ENCODE measurements at places on chromosomes 12 and 14.

- DNase-seq: no peak
Measured at GRCh38 chr14:93533842-93534241, 103.1 kb downstream of the UNC79 start.

DNA sequence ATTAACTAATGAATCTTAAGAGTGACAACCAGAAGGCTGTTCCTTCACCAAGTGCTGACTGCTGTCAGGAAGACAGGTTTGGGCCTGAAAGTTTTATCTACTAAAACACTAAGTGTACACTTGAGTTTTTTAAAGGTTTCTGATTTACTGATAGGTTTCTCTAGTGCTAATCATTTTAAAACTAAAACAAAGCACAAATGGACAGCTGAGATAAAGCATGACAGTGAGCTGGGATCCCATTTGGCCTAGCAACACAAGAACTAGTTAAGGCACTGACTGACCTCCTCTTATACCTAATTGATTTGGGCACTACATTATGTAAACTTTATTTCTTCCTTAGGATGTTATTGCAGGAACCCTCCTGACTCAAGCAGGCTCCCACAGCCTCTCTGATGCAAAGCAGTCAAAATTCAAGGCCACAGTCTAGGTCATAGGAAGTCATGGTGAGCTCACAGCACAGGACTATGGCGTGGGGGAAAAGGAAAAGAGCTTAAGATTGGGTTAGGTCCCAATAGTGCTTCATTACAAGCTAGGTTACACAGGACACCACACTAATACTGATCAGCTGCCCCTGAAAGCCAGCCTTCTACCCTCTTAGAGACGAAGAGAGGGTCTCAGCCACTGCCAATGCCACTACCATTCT is 3.5 kb downstream of the STXBP6 start:
- DNase-seq: no peak

DNA sequence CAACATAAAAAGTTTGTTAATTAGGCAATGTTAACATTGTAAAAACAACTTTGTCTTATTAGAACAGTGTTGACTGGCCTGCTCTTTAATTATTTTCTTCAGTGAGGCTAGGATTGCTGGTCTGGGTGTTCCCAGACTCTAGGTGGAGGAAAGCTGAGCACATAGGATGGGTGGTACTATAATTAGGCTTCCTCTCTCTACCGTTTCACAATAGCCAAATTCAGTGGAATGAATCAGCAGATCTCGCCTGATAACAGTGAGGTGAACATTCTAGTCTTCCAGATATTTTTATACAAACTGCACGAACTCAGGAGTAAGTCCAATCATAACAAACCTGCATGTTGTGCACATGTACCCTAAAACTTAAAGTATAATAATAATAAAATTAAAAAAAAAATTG is 11.9 kb downstream of the PTGDR start:
- no peak for DNase-seq

DNA sequence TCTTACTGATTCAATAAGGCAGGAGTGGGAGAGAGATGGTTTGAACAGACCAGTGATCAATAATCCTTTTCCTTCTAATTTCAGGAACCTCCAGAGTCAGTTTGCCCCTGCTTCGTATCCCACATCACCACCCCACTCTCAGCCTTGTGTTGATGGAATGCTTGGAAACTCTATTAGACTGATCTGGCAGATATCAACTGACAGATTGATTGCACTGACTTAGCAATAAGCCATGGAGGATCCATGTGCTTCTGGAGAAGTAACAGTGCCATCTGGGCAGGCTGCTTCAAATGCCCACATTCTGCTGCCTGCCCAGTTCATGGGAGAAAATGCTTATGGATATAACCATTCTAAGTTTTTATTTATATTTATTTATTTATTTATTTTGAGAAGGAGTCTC is 218.0 kb downstream of the SLC2A13 start:
- no peak for DNase-seq

DNA sequence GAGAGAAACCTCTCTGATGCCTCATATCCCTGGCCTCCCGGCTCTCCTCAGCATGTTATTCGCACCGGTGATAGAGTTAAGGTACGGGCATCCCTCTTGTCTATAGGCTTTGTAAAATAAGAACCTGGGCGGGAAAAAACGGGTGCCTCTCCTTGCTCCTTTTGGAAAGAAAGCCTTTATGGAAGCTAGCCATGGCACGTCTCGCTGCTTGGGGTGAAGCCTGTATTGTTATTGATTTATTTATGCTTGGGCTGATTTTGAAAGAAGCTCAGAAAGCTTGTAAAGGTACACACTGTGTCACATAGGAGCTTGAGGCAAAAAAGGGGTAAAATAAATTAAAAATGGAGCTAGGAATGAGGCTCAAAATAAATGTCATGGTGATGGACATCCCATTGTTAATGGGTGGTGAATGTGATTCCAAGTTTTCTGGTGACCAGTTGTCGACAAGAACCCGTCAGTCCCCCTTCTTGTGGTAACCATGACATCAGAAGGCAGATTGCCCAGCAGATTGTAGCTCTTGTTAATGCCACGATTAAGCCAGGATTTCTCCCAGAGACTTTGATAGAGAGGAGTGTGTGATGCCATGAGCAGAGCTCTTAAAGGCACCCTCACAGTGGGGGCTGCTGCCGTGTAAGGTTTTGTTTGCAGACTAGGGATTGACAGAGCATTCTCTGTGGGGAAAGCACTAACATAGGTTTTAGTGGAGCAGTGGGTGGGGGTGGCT is 50.4 kb upstream of the ASPG start:
- DNase-seq: no peak

- DNase-seq: no peak
Measured at GRCh38 chr14:100122481-100123223, 36.8 kb downstream of the DEGS2 start.

DNA sequence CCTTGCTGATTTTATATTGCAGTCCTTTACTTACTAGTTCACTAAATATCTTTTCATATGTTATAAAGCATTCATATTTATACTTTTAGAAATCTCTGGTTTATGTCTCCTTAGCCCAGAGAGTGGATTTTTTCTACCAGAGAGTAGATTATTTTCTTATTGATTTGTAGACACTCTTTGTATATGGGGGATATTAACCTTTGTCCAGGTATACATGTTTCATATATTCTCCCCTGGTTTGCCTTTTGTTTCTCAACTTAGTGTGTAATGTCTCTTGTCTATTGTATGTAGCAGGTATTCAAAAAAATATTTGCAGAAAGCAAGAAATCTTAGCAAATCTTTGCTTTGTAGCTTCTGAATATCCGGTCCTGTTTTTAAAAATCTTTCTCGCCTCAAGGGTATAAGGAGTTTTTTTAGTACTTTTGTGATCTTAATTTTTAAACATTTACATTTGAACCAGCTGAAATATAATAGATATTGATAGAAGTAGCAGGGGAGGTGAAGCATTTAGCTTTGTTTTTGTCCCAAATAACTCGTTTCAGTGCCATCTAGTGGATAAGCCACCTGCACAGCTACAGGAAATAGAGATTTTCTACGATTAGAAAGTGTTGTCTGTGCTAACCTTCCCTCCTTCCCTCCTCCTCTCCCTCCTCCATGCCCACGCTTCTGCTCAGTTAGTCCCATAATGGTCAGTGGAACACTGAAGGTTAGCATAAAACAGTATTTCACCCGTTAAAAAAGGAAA is 97.0 kb downstream of the PHETA1 start:
- no peak for DNase-seq

DNA sequence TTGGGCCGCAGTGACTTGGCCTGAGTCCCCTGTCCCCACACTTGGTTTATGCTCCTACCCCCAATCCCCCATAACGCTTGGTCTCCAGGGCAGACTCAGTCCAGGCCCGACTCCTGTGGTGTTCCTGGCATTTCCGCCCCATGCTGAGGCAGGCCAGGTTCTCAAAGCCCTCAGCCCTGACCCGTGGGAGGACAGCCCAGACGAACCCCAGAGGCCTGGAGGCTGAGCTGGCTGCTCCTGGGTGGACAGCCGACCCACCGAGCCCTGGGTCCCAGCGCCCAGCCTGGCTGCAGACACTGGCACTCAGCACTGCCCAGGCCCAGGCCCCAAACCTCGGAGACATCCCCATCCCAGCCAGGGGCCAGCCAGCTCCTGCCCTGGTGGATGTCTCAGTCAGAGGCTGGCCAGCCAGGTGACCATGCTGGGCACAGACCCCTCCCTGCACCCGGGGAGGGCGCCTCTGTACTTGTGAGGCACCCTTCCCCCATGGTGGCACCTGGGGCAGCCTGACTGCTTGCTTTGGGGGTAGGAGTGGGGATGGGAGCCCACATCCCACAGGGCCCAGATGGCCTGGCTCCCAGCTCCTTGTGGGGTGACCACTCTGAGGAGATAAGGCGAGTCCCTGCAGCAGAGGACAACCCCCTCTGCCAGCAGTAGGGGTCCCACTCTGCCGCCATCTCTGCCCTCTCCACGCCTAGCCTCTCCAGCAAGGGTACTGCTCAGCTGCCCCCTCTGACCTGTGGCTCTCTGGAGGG is 1.4 kb downstream of the PLD4 start:
- DNase-seq: no peak

- DNase-seq: peak; percentile 54
Measured at GRCh38 chr12:47408171-47408871, 297.5 kb downstream of the RPAP3 start.

GRCh38 chr12:116393859-116394650 is 116.6 kb upstream of the MED13L start:
- no peak for DNase-seq

DNA sequence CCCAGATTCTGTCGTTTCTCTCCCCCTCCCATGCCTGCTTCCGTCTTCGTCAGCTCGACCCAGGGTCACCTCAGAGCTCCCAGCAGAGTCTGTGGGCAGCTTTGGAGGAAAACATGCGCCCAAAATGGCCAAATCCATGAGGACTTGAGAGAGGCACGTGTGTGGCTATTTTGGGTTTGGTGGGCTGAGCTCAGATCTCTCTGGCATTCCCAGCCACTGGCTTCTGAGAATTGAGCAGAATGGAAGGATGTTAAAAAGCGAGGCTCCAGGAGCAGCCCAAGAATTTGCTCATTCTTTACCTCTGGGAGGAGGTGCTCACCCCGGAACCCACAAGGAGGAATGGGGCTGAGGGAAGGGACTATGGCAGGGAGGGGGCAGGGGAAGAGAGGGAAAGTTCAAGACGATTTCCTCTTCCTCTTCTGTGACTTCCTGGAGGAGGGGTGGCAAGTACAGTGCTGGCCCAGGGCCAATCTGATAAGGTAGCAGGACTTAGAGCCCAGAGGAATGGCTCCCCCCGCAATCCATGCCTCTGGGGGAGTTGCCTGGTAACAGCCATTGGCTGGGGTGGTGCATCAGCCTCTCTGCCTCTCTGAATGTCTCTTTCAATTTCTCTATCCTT is 20.1 kb downstream of the TSPAN9 start:
- DNase-seq: peak; percentile 30

GRCh38 chr12:65881965-65882413 is 57.7 kb downstream of the HMGA2 start:
- DNase-seq: peak; percentile 60

GRCh38 chr14:105856676-105857219 is 330.4 kb downstream of the TMEM121 start:
- no peak for DNase-seq

DNA sequence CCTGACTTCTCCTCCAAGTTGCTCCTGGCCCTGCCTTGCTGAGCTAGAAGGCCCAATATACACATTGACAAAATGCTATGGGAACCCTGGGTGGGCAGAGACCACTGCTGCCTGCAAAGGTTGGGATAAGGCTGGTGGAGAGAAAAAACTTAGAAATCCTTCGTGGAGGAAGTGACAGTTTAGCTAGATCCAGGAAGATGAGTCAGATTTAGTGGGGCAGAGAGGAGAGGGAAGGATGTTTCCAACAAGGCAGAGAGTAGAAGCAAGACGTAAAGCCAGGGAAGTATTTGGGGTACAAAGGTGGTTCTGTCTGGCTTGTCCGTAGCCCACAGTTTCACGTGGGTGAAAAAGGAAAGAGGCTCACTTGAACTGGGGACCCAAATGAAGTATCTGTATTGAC is 69.0 kb upstream of the CLMN start:
- DNase-seq: no peak

DNA sequence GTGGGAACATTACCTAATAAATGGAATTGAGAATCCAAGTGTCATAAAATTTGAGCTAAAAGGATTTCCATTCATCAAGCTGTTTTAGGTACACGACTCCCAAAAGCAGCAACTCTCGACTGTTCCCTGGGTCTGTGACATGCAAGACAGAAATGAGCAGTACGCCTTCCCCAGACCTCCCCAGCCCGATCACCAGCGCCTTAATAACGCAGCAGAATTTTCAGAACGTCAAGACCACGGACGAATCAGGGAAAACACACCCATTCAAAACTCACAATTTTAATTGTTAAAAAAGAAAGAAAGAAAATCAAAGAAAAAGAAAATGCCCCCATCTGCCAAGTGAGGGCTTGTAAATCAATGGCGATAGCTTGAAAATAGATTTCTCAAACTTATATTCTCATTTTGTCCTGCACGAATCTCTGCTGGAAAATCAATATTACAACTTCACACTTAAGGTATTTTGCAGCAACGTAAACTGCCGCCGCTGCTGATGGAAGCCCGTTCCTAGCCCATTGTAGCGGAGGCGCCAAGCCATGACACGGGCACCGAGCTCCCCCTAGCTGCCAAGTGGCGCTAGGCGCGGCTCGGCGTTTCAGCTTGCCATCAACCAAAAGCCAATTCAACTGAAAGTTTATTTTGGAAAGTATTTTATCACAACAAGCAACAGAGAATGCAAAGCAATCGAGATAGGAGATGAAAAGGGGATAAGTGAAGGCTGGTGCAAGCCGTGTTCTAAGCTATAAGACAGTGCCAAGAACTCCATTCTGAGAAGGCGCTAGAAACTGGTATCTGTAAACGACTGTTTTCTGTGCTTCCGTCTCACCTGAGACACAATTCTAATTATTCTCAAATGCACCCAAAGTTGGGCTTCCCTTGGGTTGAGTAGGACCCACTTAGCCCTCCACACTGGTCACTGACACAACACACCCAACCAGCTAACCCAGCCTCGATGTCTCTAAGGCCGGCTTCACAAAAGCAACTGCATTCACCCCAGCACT is 5.5 kb downstream of the BCL11B start:
- DNase-seq: peak; percentile 78

- DNase-seq: no peak
Measured at GRCh38 chr12:78628491-78629100, 236.0 kb upstream of the SYT1 start.

DNA sequence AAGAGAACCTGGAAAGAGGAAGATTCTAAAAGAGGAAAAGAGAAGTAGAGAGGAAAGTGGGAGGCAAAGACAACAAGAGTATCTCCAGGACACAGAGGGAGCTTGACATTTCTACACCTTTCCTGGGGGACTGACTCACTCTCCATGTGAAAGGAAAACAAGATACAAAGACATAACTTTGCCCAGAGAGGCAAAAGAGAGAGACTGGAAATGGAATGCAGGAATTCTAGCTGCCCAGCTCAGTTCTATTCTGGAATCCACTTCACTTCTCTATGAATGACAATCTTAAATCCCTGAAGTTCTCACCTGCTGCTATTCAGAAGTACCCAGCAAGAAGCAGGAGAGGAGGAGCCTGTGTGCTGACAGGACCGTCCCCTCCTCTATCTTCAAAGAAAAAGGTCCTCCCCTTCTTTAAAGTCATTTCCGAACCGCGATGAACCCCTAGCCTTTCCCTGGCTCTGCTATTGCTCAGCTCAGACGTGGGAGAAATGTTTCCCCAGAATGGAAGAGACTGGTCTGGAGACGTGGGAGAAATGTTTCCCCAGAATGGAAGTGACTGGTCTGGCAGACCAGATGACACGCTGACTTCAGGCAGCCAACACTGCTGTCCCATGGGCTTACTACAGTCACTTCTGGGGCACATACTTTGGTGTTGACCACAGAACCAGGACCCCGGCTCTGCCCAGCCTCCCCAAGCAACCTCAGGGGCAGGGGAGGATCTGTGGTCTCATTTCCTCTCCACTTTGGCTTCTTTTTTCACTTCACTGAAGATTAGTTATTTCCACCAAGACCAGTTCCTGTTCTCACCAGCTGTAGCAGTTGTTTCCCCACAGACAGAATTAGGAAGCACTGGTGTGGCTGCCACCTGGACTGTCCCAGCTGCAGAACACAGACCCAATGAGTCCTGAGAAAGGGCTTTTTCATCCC is 8.3 kb downstream of the FMNL3 start:
- DNase-seq: peak; percentile 88

All from H9 (cell line).